T-helper 2 cell treated with Interferon-gamma antibody and Interleukin-4, amounts not matched to agents 5 μg/mL and 100 μg/mL, for 36 hours (primary cell): ENCODE measurements at places on chromosomes 3 and 15.

DNA sequence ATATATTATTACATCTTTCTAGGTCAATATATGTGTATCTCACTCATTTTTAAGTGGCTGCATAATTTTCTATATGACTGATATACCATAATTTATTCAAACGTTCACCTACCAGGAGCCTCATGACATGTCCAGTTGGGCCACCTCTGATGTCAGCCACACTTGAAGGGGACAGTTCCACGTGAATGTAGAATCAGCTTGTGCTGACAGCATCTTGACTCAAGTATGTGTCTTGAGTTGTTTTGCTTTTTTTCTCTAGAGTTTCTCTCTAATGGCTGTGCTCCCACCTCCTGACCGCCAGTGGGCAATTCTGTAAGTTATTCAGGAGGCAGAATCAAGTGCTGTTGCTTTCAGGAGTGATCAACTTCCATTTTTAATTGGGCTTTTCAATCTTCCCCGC is 237.9 kb downstream of the NFKBIZ start:
- H3K36me3 ChIP-seq = peaks cover 10% of the 10 kb centered on the region
- H3K4me3 ChIP-seq = no peak overlapping the region
- H3K27me3 ChIP-seq = no peaks in the 10 kb centered on the region
- no peak for DNase-seq

DNA sequence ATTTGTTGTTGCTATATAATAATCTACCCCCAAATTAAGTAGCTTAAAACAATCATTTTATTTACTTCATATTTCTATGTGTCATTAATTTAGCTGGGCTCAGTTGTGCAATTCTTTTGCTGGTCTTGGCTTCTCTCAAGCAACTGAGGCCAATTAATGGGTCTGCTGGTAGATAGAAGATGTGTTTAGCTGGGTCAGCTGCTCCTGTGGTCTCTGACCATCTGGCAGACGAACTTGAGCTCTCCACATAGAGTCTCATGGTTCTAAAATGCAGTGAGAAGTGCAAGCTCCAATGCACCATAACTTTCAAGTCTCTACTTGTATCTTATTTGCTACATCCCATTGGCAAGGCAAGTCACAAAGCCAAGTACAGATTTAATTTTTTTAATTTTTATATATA is 515.6 kb downstream of the ZIC1 start:
- DNase-seq = no peak
- H3K4me3 ChIP-seq = no peak overlapping the region
- no peak overlapping the region for H3K27ac ChIP-seq
- no peaks in the 10 kb centered on the region for H3K27me3 ChIP-seq
- no peaks in the 10 kb centered on the region for H3K4me1 ChIP-seq

- H3K27me3 ChIP-seq = peaks cover 4% of the 10 kb centered on the region
- H3K27ac ChIP-seq = no peak overlapping the region
- H3K4me1 ChIP-seq = no peaks in the 10 kb centered on the region
Observed at GRCh38 chr3:31724651-31725050, 191.9 kb downstream of the STT3B start.

DNA sequence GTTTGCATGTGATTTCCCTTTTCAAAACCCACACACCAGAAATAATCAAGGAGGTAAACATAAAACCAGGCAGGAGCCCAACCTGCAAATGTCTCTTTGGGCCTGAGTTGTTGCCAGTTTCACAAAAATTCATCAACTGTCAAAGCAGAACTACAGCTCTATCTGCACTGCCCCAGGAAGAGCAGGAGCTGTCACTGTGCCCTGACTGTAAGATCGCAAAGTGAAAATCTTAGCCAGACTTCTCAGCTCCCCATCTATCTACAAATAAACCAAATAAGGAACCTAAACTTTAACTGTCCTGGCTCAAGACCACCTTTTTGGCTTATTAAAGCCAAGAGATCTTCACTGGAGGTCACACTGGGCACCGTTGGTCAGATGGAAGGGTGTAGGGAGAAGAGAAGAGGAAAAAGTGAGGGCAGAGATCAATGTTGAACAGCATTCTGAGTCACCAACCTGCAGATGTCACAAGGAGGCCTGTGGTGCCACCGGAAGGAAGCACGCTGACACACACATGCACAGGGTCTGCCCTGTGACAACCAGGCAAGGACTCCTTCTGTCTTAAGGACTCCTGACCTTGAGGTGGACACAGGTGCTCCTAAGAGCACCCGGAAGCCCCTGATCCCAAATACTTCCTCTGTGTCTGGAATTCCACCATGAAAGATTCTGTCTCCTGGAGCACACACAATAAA is 58.7 kb downstream of the RPN1 start:
- H3K4me3 ChIP-seq = no peak overlapping the region
- no peak for DNase-seq
- H3K27me3 ChIP-seq = peaks cover 2% of the 10 kb centered on the region
- peaks cover 13% of the 10 kb centered on the region for H3K4me1 ChIP-seq
- H3K27ac ChIP-seq = peak overlapping the region; percentile 77
- no peaks in the 10 kb centered on the region for H3K36me3 ChIP-seq

- no peak for DNase-seq
- no peaks in the 10 kb centered on the region for H3K27me3 ChIP-seq
- H3K4me1 ChIP-seq = no peaks in the 10 kb centered on the region
- no peak overlapping the region for H3K4me3 ChIP-seq
- H3K36me3 ChIP-seq = no peaks in the 10 kb centered on the region
Observed at GRCh38 chr15:38941399-38941953, 376.9 kb upstream of the RASGRP1 start.

DNA sequence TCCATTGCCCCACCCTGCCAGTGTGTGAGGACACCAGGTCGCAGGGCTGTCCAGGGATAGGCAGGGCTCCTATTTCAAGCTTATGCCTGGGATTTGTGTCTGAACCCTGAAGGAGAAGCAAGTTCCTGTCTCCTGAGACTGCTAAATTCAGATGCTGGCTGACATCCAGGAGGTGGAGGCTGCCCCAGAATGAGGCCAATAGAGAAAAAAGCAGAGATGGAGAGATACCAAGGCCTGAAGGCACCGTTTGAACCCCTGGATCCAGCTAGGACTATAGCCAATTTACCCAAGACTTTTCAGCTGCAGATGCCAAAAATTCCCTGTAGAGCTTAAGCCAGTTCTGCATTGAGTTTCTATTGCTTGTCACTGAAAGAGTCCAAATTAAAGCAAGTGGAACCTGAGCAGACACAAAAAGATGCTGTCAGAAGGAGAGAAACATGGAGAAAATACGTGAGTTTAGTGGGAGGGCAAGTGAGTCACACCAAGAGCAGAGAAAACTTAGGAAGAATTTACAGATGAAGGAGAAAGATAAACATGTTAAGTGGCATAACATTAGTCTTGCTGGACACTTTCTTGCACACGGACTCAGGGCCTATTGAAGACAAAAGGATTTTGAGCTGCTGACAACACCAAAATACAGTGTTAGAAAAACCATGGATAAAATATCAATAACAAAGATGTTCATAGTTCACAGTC is 148.6 kb downstream of the CNTN3 start:
- no peaks in the 10 kb centered on the region for H3K36me3 ChIP-seq
- H3K4me3 ChIP-seq = no peak overlapping the region
- no peaks in the 10 kb centered on the region for H3K4me1 ChIP-seq
- no peak for DNase-seq

DNA sequence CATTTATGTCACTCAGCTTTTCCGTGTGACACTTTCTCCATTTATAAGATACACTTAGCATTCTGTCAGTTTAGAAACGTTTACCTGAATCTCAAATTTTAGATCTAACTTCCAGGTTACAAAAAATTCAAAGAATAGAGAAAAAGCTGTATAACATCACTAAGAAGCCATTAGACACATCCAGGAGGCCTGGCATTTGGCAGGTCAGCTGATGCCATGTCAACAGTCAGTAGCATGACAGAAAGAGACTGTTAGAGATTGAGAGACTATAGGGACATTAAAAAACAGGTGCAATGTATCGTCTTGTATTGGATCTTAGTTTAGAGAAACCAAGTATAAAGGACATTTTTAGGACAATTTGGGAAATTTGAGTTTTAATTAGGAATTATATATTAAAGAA is 53.4 kb upstream of the ATOSA start:
- DNase-seq = no peak
- peaks cover 33% of the 10 kb centered on the region for H3K4me1 ChIP-seq
- no peaks in the 10 kb centered on the region for H3K36me3 ChIP-seq
- no peaks in the 10 kb centered on the region for H3K27me3 ChIP-seq
- no peak overlapping the region for H3K27ac ChIP-seq
- H3K4me3 ChIP-seq = no peak overlapping the region

GRCh38 chr3:132378846-132379245 is 38.5 kb upstream of the DNAJC13 start:
- no peak overlapping the region for H3K4me3 ChIP-seq
- no peaks in the 10 kb centered on the region for H3K4me1 ChIP-seq
- peaks cover 7% of the 10 kb centered on the region for H3K27me3 ChIP-seq
- H3K36me3 ChIP-seq = no peaks in the 10 kb centered on the region
- no peak for DNase-seq

DNA sequence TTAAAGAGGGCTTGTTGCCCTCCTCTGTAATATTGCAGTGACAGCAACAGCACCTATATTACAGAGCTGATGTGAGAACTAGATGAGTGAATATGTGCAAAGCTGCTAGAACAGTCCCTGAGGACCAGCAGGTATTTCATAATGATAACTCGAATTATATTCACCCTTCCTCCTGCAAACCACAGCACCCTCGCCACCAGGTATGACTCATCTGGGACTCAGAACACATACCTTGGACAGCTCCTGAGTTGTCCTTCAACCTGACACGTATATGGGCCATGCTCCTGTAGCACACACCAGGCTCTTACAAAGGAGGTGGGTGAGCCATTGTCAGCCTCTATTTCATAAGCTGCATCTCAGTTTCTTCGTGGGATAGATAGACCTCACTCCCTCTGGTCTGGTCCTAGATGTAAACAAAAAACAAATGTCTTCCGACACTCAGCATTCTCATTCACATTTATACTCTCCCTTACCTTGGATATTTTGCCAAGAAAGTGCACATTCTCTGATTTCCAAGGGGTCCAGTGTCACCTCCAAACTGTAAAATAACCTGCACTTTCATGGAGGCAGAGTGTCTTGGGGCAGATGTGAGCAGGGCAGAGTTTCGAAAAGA is 124.5 kb downstream of the TLE3 start:
- no peak overlapping the region for H3K27ac ChIP-seq
- H3K36me3 ChIP-seq = no peaks in the 10 kb centered on the region
- DNase-seq = peak; percentile 24
- peaks cover 15% of the 10 kb centered on the region for H3K27me3 ChIP-seq
- H3K4me1 ChIP-seq = no peaks in the 10 kb centered on the region

- no peak overlapping the region for H3K4me3 ChIP-seq
- no peak overlapping the region for H3K27ac ChIP-seq
- no peak for DNase-seq
- no peaks in the 10 kb centered on the region for H3K4me1 ChIP-seq
- H3K27me3 ChIP-seq = no peaks in the 10 kb centered on the region
Observed at GRCh38 chr15:87263871-87264270, 992.7 kb downstream of the NTRK3 start.

GRCh38 chr3:173225351-173225750 is 84.3 kb upstream of the SPATA16 start:
- H3K27me3 ChIP-seq = no peaks in the 10 kb centered on the region
- no peak overlapping the region for H3K27ac ChIP-seq
- no peak overlapping the region for H3K4me3 ChIP-seq

- H3K27ac ChIP-seq = no peak overlapping the region
- peaks cover 2% of the 10 kb centered on the region for H3K36me3 ChIP-seq
- H3K4me3 ChIP-seq = peak overlapping the region; percentile 83
Observed at GRCh38 chr3:185153171-185153771, 411 bp upstream of the C3orf70 start.

GRCh38 chr3:24857945-24858344 is 363.3 kb upstream of the THRB start:
- H3K4me1 ChIP-seq = no peaks in the 10 kb centered on the region
- H3K36me3 ChIP-seq = no peaks in the 10 kb centered on the region
- no peak overlapping the region for H3K4me3 ChIP-seq
- DNase-seq = no peak
- no peak overlapping the region for H3K27ac ChIP-seq

- no peaks in the 10 kb centered on the region for H3K36me3 ChIP-seq
- no peak overlapping the region for H3K27ac ChIP-seq
- no peaks in the 10 kb centered on the region for H3K4me1 ChIP-seq
- no peak overlapping the region for H3K4me3 ChIP-seq
Observed at GRCh38 chr15:81843226-81843625, 202.6 kb downstream of the MEX3B start.

GRCh38 chr3:24351779-24352469 is 142.7 kb downstream of the THRB start:
- no peak overlapping the region for H3K4me3 ChIP-seq
- H3K27ac ChIP-seq = no peak overlapping the region
- no peaks in the 10 kb centered on the region for H3K27me3 ChIP-seq
- no peaks in the 10 kb centered on the region for H3K4me1 ChIP-seq
- H3K36me3 ChIP-seq = no peaks in the 10 kb centered on the region

- H3K36me3 ChIP-seq = no peaks in the 10 kb centered on the region
- no peaks in the 10 kb centered on the region for H3K27me3 ChIP-seq
- peak; percentile 44 for DNase-seq
Observed at GRCh38 chr3:106457281-106458180, 588.7 kb upstream of the CBLB start.

GRCh38 chr3:122488262-122488973 is 26.3 kb downstream of the KPNA1 start:
- H3K27ac ChIP-seq = no peak overlapping the region
- no peak for DNase-seq
- peaks cover 27% of the 10 kb centered on the region for H3K4me1 ChIP-seq

- H3K4me1 ChIP-seq = no peaks in the 10 kb centered on the region
- H3K4me3 ChIP-seq = no peak overlapping the region
- H3K27me3 ChIP-seq = peaks cover 21% of the 10 kb centered on the region
- no peak overlapping the region for H3K27ac ChIP-seq
- DNase-seq = no peak
Observed at GRCh38 chr3:72897758-72898007, 9.8 kb downstream of the GXYLT2 start.

- no peak overlapping the region for H3K27ac ChIP-seq
- H3K36me3 ChIP-seq = no peaks in the 10 kb centered on the region
- no peak overlapping the region for H3K4me3 ChIP-seq
- H3K4me1 ChIP-seq = no peaks in the 10 kb centered on the region
- DNase-seq = no peak
Observed at GRCh38 chr3:148068466-148068865, 629.2 kb upstream of the AGTR1 start.

DNA sequence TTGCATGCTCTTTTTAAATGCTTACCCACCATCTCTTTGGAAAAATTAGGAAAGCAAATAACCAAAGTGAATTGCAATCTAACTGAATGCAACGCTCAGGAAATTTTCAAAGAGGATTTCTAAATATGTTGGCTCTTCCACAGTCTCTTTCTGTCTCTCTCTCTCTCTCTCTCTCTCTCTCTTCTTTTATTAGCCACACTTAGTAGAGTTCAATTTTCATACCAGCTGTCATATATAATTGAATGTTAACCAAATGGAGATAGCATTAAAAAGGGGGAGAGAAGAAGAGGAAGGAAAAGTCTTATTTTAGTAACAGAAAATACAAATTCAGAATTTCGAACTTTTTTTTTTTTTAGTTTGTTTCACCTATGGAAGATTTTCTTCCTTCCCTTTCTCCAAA is 235.9 kb upstream of the GBE1 start:
- H3K4me3 ChIP-seq = no peak overlapping the region
- no peaks in the 10 kb centered on the region for H3K27me3 ChIP-seq
- no peaks in the 10 kb centered on the region for H3K36me3 ChIP-seq
- no peak for DNase-seq
- H3K27ac ChIP-seq = no peak overlapping the region
- H3K4me1 ChIP-seq = no peaks in the 10 kb centered on the region
